ENCODE measurements at places on chromosomes 7 and 10.

GRCh38 chr7:105638902-105639495, 57.7 kb upstream of the EFCAB10 start:
- no peak for DNase-seq

GRCh38 chr7:81014908-81015307, 96.1 kb upstream of the SEMA3C start:
- DNase-seq: no peak

- DNase-seq: peak; percentile 91
These were observed 78.7 kb downstream of the ARHGAP22 start for GRCh38 chr10:48526011-48526821.

DNA sequence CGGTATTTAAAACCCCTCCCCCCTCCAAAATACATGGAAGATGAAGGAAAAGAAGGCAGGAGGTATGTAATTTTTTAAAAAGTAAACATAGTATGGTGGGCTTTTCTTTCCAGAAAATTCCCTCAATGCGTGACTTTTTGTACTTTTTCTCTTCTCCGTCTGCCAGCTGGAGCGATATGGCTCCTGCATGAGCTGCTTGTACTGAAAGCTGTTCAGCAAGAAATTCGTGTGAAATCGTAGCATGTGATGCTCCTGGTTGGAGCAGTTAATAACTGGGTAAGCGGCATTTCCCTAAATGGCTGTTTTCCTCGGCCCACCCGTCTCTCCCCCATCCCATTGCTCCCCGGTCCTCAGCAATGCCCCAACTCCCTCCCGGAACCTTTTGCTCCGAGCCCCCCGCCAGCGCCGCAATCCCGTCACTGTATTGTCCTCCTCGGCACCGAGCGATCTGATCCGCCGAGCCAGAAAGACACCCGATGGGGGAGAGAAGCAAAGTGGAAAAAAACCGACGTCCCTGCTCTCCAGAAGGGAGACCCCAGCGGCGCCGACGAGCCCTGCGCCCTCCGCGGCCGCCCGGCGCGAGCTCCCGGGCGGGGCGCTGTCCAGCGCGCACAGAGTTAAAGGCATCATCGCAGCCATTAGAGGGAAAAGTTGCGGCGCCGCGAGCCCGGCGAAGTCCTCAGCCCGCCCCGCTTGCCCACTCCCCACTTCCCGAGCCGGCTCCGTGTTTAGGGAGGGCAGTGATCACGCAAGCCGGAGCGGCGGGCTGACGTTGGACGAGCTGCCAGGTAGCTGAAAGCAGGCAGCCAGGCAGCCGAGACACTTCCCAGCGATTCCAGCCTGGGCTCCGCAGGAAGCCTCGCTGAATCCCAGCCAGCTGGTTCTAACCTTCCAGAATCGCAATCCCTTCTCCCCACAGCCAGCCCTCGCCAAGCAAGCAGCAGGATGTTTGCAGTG, at the start of gene VSTM2A:
Gene VSTM2A, plus strand, starts transcription at position 707 of the 957 bp plus-strand sequence. CDS start 356 bp downstream, outside the sequence.
- DNase-seq: no peak

DNA sequence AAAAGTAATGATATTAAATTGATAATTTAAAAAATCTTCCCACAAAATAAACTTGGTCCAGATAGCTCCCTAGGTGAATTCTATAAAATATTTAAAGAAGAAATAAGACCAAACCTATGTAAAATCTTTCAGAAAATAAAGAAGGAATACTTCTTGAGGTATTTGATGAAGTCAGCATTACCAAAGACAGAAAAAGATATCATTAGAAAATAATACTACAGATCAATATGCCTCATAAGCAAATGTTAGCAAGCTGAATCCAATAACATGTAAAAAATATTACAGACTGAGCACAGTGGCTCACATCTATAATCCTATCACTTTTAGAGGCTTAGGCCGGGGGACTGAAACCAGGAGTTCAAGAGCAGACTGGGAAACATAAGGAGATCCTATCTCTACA, 30.0 kb downstream of the TMEM26 start:
- no peak for DNase-seq

DNA sequence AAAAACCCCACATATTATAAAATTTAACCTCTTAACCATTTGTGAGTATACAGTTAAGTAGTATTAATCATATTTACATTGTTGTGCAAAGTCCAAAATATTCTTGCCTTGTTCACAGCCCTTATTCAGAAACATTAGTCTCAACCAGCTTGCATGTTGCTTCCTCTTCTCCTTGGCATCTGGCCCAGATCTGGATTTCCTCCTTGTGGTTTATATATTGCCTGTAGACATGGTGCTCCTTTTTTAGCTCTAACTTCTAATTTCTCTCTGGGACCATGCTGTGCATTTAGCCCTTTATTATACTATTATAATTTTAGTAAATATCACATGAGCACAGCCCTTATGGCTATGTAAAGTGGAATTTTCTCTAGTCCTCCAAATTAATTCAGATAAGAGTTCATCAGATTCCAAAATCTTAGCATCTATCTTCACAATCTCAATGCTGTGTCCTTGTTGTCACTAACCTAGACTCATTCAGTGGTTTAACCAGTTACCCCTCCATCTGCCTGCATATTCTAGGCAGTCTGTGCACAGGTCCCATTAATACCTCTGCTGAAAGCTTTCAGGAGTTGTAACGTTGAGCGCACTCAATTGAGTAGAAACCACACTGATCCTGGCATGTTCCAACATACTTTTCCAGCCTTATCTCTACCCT, 7.9 kb downstream of the CPED1 start:
- peak; percentile 97 for DNase-seq

DNA sequence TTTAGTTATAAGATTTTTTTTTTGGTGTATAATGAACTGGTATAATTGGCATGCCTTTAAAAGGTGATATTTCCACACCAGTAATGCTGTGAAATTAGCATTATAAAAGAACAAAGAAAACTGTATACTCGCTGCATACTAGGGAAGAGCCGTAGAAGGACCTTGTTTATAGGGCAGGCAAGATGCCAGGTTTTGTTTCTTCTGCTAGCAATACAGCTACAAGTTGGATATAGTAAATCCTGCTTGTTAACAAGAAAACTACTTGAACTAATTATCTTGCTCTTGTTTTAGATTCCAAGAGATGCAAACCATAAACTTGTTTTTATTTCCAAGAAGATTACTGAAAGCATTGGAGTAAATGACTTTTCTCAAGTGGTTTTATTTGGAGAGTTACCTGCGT, 1.9 kb downstream of the DNAH11 start:
- DNase-seq: no peak

DNA sequence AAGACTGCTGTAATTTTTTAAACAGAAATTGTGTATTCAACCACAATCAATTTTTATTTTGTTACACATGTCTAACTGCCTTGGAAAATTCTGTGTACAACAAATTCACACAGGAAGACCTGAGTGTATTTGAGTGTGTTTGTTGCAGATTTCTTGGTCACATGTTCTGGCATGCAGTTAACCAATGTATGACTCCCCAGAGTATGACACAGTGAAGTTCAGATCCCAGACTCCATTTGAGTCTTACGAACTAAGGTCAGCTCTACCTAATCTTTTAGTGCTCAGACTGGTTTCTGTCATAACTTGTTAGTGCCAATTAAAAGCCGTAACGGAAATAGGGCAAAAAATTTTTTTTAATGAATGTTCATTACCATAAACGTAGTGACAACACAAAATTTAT, 5.8 kb downstream of the GNAI1 start:
- no peak for DNase-seq

DNA sequence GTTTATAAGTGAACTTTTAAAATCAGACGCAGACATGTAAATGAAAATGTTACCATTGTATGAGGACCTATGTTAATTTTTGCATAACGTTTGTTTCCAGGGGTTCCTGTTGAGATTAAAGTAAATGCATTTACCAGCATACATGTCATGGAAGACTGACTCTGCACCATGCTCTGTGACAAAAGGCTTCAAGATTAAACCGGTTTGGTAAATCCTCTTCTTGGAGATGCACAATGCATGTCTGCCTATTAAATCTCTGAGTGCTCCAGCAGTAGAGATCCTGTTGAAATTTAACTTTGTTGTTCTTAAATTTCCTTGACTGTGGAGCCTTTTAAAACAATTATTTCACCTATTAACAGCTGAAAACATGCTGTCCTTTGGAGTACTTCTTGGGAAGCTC, 36.5 kb upstream of the JAZF1 start:
- DNase-seq: no peak
